Activated T-helper 1 cell treated with anti-CD3 and anti-CD28 coated beads, Interleukin-2, amount 50 U/mL, for 16 hours (primary cell): ENCODE measurements at places on chromosomes 12 and 14.

DNA sequence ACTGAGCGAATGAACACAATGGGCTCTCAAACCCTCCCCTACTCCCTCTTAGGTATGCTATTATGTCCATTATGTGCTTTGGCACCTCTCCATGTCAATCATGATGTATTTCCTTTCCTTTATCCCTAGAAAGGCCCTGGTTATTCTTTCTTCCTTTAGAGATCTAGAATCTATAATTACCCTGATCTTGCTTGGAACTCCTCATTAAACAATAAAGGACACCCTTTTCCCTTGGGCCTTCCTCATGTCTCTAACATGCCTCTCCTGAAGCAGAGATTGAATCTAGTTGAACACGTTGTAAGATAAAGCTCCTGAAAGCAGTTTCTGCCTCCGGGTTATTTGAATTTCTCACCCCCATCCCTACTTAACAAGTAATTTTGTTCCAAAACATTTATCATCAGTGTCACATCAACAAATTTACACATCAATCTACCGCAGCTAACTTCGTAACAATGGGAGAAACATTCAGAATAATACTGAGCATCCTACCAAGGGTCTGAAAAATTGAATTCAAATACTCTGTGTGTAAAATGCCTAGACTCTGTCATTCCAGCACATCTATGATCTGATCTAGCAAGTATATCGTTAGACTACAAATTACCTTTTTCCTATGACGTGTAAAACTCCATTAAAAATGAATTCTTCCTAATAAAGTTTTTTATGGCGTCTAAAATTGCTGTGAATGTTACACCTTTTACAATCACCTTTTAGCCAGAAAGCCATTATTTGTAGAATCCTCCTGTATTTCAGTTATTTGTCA is 5.4 kb downstream of the USP44 start:
- DNase-seq = no peak

DNA sequence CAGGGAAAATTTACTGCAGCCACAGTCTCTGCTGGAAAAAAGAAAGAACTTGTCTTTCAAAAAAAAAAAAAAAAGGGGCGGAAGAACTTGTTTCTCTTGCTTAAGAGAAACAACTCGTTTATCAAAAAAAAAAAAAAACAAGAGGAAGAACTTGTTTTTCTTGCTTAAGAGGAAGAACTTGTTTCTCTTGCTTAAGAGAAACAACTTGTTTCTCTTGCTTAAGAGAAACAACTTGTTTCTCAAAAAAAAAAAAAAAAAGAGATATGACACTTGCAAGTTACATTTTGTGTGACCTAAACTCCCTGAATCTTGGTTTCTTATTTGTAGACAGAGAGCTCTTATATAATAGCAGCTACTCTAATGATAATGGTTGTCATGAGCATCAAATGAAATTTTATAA is 44.7 kb upstream of the USP15 start:
- no peak for DNase-seq

DNA sequence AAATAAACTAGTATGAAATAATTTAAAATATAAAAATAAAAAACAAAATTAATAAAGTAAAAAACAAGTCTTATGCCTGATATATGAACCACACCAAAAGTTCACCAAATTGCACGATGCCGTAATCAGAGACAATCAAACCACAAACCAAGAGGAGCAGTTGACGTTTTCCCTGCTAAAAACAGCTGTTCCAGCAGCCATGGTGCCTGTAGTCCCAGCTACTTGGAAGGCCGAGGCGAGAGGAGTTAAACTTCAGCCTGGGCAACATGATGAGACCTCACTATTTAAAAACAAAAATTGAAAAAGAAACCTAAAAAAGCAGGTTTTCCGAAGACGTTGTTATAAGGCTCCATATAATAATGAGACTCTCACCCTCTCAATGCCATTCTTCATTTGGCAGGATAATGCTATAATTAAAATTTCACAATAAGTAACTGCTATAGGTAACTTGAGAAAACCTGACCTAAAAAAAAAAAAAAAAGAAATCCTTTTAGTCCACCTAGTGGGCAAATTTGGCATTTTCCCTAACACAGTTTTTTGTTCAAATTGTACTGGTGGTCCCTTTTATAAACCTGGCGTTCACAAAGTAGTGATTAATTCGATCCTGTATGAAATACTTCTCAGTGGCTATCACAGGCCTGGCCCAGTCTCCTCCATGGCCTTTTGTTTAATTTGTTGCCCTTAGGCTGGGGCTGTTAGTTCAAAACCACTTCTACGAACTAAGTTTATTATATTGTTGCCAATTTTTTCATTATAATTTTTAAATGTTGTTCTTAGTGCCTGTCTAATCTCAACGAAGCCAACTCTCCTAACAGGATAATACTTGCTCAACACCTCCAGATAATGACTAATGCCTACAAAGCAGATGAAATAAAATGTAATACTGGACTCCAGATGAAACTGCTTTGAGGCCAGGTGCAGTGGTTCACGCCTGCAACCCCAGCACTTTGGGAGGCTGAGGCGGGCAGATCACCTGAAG is 62.1 kb downstream of the TNFAIP2 start:
- no peak for DNase-seq

DNA sequence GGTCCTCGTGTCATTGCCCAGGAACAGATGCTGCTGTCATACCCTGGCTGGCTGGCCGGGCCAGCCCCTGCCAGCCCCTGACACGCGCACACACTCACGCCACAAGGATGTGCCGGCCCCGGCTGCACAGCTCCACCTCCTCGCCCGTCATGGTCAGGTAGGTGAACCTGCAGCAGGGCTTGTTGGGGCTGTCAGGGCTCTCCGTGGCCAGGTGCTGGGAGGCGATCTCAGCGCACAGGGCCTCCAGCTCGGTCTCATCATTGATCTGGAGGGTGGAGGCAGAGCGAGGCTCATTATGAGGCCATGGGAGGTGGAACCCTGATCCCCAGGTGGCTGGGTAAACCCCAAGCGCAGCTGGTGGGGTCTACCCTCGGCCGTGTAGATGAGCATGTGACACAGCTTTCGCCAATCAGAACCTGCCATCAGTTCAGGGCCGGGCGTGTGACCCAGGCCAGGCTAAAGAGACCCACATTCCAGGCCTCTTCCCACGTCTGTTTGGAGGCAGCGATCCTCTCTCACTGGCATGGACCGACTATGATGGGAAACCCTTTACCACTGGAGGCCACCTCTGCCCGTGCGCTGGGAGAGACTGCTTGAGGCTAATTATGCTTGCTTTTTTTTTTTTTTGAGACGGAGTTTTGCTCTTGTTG is 38.8 kb downstream of the TRAFD1 start:
- no peak for DNase-seq

DNA sequence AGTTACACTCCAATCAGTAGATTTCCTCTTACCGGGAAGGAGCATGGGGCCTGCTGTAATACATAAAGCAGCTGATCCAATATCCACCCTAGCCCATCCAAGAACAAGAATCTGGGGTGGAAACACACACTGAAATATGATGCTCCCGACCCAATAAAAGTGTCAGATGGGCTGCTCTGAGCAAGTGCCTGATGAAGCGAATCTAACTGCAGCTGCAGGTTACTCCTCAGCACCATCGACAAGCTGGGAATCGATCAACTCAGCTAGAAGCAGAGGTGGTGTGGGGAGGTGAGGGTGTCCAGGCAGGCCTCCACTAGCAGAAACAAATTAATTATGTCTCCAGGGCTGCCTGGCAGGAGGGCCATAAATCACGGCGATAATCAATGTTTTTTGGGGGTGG is 64.0 kb upstream of the WSCD2 start:
- DNase-seq = no peak

GRCh38 chr14:95231966-95232633 is 74.8 kb upstream of the DICER1 start:
- DNase-seq = no peak
